NCI-H524 (cell line): ENCODE measurements at places on chromosomes 3 and 15.
A peak's percentile ranks its signal among the peaks of the same experiment; 100 is the strongest.

- DNase-seq: no peak
These were observed 129.4 kb downstream of the PGPEP1L start for GRCh38 chr15:98878172-98878571.

DNA sequence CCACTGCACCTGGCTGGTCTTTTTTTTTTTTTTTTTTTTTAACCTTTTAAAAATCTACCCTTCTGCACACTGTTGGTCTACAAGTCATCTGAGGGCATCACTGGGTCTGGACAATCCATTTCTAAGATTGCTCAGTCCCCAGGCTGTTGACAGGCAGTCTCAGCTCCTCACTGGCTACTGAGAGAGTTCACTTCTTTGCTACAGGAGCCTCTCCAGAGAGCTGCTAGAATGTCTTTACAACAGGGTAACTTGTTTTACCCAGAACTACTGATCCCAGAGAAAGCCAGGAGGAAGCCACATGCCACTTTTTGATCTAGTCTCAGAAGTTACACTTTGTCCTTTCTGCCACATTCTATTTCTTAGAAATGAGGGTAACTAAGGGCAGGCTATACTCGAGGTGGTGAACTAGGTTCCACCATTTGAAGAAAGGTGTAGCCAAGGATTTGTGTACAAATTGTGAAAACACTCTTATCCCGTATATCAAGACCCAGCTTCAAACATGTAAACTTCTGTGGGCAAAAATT, 5.7 kb upstream of the CCNB2 start:
- DNase-seq: no peak

DNA sequence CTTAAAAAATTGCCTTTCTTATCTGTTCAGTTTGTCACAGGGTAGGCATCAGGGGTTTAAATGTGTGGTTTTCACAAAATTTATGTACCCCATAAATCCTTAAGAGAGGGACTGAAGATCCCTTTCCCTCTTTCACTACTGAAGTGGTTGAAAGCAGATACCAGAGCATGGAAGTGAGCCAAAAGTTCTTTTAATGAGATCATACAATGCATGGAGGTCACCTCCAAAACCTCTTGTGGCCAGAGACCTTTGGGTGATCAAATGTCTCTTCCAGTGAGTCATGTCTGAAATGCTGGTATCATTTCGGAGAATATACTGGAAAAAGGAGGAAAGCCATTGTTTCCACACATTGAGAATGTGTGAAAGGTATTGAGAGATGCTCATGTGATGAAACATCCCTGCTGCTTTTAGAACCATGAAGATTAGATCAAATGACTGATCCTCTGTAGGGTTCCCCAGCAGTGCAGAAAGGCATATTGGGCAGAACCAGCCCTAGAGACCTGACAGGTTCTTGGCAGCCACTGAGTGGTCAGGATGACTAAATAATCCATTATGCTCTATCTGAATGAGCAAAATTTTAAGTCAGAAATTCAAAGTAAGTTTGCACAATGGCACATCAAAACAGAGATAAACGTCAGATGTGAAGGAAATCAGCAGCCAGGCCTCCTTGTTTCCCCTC, 165.8 kb upstream of the SLC2A2 start:
- DNase-seq: no peak

GRCh38 chr15:75172284-75172820, 29.3 kb upstream of the C15orf39 start:
- DNase-seq: peak; percentile 94

GRCh38 chr3:24043168-24043567, 98.1 kb downstream of the NR1D2 start:
- no peak for DNase-seq

- no peak for DNase-seq
These were observed 985.7 kb downstream of the TUSC7 start for GRCh38 chr3:117695321-117695720.
